GM23338 (cell line): ENCODE measurements at places on chromosomes 7 and 10. TPM values are rescaled to one million over a fixed set of nuclear protein-coding genes. Genes with fewer than 3 reads are reported as not detected.
A peak's percentile ranks its signal among the peaks of the same experiment; 100 is the strongest.

GRCh38 chr10:7192831-7193361 lies 217.9 kb downstream of the SFMBT2 start:
- DNase-seq, result no peak

The ZNF37A gene
- total RNA-seq, result 12.2 and 14.6 TPM in 2 replicates

DNA sequence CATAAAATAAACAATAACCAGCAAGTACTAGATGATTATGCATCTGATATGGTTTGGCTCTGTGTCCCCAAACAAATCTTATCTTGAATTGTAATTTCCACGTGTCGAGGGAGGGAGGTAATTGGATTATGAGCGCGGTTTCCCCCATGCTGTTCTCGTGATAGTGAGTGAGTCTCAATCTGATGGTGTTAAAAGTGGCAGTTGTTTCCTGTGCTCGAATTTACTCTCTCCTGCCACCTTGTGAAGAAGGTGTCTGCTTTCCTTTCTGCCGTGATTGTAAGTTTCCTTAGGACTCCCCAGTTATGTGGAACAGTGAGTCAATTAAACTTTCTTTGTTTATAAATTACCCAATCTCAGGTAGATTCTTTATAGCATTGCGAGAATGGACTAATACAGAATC lies 15.1 kb downstream of the CNTNAP2 start:
- DNase-seq, result peak; percentile 16

DNA sequence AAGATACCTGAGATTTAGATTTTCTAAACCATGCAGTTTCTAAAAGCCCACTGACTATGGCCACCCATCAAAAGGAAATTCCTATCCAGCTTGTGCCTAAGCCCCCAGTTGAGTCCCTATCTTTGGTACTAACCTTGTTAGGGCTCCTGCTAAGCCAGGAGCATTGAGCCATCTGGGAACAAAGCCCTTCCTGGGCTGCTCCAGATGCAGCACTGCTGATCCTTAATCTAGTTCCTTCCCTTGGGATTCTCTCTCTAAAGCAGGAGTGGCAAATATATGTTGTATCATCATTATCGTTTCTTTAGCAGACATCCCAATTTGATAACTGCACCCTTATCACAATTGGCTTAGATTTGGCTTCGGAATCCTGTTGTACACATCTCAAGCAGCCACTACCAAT lies 24.7 kb upstream of the PDLIM1 start:
- DNase-seq, result no peak

GRCh38 chr7:32462451-32462850 lies 27.7 kb downstream of the LSM5 start:
- DNase-seq, result no peak

DNA sequence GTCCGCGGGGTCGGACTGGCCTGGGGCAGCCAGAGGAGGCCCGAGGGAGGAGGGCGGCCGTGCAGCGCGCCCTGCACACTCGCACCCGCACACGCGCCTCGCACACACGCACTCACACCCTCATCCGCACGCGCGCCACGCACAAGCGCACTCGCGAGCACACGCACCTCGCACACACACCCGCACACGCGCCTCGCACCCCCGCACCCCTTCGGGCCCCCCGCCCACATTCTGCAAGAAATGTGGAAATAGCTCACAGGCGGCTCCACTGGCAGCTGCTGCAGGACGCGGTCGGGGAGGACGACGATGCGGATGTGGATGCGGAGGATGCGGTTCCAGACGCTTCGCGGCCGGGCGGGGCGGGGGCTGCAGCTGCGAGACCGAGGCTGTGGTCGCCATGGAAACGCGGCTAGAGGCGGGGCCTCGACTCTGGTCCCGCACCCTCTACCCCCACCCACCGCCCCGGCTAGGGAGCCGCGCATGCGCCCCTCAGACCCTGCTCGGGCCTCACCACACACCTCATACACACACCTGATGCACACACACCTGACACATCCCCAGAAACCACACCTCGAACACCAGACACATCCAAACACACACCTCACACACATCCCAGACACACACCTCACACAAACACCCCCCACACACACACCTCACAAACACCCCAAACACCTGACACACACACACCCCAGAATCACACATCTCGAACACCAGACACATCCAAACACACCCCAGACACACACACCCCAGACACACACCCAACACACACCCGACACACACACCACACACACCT lies at the start of gene CALY:
TSS of gene CALY (minus strand) at position 320 of the 793 bp plus-strand sequence. CDS start 7,907 bp downstream, outside the sequence.
- DNase-seq, result peak; percentile 82

GRCh38 chr10:48801001-48801421 lies 116.3 kb downstream of the WDFY4 start:
- DNase-seq, result no peak

DNA sequence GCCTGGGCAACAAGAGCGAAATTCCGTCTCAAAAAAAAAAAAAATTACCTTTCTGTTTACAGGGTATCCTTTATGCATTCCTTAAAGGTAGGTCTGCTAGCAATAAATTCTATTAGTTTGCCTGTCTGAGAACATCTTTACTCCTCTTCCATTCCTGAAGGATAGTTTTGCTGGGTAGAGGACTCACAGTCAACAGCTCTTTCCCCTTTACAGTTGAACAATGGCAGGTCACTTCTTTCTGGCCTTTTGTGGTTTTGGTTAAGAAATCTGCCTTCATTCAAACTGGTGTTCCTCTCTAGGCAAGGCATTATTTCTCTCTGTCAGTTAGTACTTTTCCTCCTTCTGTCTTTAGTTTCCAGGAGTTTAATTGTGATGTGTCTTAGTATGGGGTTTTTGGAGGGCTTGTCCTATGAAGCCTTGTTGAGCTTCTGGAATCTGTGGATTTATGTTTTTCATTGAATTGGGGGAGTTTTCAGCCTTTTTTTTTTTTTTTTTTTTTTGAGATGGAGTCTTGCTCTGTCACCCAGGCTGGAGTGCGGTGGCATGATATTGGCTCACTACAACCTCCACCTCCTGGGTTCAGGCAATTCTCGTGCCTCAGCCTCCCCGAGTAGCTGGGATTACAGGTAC lies 4.8 kb upstream of the DNAAF5 start:
- no peak for DNase-seq

DNA sequence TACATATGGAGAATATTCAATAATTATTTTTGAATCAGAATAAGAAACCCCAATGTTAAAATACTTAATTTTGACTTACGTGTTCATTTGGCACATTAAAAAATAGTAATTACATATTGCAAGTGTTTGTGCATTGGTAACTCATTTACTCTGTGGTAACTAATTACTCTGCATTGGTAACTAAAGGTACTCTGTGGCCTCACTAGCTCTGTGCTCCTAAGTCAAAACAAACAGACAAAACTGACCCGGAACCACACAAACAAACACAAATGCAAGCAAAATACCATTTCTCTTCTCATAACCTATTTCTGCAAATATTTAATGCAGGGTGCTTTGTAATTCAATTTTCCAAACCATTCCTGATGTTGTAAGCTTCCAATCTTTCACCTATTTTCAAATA lies 1244.3 kb downstream of the REEP3 start:
- DNase-seq, result no peak

GRCh38 chr7:148804343-148805235 lies 79.5 kb downstream of the EZH2 start:
- DNase-seq, result no peak

DNA sequence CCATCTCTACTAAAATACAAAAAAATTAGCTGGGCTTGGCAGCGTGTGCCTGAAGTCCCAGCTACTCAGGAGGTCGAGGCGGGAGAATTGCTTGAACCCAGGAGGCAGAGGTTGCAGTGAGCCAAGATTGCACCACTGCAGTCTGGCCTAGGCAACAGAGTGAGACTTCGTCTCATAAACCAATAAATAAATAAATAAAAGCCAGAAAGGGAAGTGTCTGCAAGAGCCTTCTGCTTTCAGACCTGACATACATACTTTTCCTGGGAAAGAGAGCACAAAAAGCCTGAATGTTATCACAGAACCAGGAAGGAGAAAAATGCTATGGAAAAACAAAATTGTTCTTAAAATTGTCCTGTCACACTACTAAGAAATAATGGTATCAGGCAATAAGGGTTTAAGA lies 4.1 kb upstream of the KIF5B start:
- no peak for DNase-seq

The ARHGEF5 gene
- total RNA-seq, result 27.1 and 27.3 TPM in 2 replicates

GRCh38 chr7:25167262-25167843 lies 42.3 kb upstream of the CYCS start:
- no peak for DNase-seq

The FAM221A gene
- total RNA-seq, result 29.9 and 31.4 TPM in 2 replicates

GRCh38 chr10:5830629-5831445 lies 17.6 kb upstream of the GDI2 start:
- DNase-seq, result no peak

The BLOC1S2 gene
- 68.4 and 72.8 TPM in 2 replicates for total RNA-seq

- DNase-seq, result no peak
Measured at GRCh38 chr10:75098902-75099673, 12.4 kb upstream of the SAMD8 start.

GRCh38 chr7:38461887-38462286 lies 169.3 kb downstream of the AMPH start:
- no peak for DNase-seq

GRCh38 chr10:80580638-80581468 lies 43.2 kb downstream of the SH2D4B start:
- no peak for DNase-seq

DNA sequence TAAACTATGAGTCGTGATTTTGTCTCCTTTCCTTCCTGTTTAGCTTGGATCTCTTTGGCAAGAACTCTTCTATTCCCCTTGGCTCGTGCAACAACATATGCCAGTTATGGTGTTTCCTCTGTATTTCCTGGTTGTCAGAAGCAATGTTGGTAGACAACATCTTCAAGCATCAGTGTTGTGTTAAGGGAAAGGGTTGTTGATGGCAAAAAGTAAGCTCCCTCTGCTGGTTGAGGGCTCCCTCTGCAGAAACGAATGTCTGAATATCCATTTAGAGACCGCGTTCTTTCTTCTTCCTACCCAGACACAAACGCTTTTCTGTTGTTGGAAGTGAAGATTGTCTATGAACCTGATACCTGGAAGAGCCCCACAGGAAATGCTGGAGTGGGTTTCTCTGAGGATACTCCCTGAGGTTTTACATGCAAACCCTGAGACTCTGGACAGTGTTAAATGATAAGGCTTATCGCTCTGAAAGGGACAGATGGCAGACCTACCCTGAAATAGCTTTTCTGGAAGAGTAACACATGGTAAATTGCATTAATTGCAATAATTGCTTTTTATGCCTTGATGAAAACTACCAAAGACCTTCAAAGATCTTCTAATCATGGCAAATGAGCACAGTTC lies 23.5 kb upstream of the C1QL3 start:
- peak; percentile 73 for DNase-seq

- peak; percentile 76 for DNase-seq
Measured at GRCh38 chr7:27184337-27185012, 557 bp downstream of the HOXA11 start.

DNA sequence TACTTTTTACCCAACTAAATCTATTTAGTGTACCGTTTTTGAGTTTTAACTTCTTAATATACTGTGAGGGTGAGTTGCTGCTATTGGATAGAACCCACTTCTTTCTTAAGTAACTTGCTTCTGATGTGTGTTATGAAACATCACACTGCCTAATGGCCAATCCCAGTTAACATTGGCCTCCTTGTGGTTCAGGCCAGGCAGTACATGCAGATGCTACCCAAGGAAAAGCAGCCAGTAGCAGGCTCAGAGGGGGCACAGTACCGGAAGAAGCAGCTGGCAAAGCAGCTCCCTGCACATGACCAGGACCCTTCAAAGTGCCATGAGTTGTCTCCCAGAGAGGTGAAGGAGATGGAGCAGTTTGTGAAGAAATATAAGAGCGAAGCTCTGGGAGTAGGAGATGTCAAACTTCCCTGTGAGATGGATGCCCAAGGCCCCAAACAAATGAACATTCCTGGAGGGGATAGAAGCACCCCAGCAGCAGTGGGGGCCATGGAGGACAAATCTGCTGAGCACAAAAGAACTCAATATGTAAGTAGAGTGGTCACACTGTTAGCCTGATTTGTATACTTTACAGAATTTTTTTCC lies 39.7 kb downstream of the TES start:
- DNase-seq, result peak; percentile 55

The AKR1C8 gene
- not detected in 2 replicates for total RNA-seq

GRCh38 chr7:99485094-99485493 lies 12.4 kb downstream of the ZNF789 start:
- no peak for DNase-seq

The C1QL3 gene
- total RNA-seq, result 0.85 and 2.3 TPM in 2 replicates

The ASB4 gene
- not detected in 2 replicates for total RNA-seq

- no peak for DNase-seq
Measured at GRCh38 chr7:32158076-32158475, 87.9 kb upstream of the PDE1C start.

- no peak for DNase-seq
Measured at GRCh38 chr7:105920766-105921165, 42.3 kb upstream of the CDHR3 start.

DNA sequence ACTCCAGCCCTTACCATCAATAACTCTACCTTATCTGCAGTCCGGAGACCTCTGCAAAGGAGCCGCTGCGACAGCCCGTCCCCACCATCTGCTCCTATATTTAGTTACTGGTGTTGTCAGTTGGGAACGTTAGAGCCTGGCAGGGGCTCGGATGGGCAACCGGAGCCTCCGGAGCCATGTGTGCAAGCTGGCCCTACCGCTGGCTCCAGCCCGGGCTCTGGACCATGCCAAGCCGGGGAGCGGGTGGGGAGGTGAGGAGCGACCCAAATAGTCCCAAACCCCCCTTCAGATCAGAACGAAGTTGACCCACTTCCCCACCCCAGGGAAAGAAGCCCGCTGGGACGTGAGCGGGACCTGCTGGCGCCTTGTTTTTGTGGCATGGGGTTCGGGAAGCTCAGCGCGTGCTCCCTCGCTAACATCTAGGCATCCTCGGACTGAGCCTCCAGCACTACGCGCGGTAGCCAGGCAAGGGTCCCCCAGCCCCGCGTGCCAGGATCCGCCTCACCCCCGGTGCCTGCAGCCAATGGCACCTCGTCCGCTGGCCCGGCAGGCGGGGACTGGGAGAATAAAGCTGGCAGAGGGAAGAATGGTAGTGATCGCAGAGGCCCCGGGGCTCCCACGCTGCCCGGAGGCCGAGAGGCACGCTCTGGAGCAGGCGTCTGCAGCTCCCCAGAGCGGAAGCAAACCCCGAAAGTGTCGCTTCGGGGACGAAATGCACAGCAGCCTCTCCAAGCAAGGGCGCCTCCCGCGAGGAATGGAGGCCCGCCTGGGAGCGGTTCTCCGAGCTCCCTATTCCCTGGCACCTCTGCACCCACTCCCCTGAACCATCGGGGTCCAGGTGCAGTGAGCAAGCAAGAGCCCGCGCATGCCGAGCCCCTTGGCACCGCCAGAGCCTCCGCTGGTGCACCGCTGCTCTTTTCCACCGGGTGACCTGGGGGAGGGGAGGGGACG lies 679 bp downstream of the LRRC20 start:
- peak; percentile 75 for DNase-seq

The PALD1 gene
- 48.7 and 58.2 TPM in 2 replicates for total RNA-seq

The NUTM2E gene
- total RNA-seq, result 0.12 TPM in 1 of 2 replicates, not detected in the other

GRCh38 chr7:55381696-55382095 lies 16.6 kb downstream of the LANCL2 start:
- peak; percentile 39 for DNase-seq
